SW 1271 (cell line): ENCODE measurements at places on chromosomes 11 and 22.

DNA sequence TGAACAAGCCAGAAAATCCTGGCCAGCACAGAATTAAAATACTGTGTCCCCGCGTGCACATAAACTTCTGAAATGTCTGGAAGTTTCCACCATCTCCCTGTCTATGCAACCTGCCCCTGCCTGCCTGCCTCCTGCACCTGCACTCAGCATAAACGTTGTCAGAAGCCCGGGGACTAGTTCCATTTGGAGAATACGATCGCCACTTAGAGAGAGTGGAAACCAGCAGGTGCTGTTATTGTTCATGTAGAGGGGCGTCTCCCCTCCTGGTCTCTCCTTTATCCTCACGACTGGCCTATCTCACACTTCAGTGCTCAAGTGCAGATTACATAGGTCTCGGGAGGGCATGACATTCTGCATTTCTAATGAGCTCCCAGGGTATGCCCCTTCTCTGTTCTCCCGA, 35.6 kb downstream of the MPPED1 start:
- no peak for DNase-seq

GRCh38 chr11:77487790-77488189, 13.9 kb upstream of the PAK1 start:
- no peak for DNase-seq

- DNase-seq, result no peak
Measured at GRCh38 chr11:70225681-70226177, 22.6 kb downstream of the FADD start.

DNA sequence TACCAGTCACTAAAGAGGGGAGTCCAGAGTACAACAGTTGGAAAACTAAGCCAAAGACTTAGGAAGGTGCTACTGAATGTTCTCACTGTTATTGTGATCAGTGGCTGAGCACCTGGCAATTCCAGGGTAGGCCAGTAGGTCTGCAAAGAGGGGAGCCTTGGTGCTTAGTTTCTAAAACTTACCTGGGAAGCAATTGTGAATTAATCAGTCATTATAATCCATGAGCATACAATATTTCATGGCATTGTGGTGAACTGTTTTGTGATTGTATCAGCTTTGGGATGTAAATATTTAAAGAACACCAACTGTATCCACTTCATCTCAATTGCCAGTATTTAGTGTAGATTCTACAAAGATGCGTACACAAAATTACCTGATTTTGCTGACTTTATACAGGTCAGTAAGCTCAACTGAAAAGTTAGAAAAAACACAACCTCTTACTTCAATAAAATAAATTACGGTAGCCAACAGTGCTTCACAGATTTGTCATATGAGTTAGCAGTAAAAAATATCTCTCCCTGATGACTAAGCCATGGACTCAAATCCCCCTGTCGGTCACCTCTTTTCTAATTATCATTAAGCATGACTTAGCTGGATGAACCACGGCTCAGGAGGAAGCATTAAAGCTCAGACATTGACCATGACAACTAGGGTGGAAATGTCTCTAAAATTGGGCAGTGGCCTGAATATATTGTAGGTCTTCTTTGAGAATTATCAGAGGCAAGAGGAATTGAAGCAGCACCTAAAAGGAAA, 30.8 kb upstream of the SORL1 start:
- no peak for DNase-seq

DNA sequence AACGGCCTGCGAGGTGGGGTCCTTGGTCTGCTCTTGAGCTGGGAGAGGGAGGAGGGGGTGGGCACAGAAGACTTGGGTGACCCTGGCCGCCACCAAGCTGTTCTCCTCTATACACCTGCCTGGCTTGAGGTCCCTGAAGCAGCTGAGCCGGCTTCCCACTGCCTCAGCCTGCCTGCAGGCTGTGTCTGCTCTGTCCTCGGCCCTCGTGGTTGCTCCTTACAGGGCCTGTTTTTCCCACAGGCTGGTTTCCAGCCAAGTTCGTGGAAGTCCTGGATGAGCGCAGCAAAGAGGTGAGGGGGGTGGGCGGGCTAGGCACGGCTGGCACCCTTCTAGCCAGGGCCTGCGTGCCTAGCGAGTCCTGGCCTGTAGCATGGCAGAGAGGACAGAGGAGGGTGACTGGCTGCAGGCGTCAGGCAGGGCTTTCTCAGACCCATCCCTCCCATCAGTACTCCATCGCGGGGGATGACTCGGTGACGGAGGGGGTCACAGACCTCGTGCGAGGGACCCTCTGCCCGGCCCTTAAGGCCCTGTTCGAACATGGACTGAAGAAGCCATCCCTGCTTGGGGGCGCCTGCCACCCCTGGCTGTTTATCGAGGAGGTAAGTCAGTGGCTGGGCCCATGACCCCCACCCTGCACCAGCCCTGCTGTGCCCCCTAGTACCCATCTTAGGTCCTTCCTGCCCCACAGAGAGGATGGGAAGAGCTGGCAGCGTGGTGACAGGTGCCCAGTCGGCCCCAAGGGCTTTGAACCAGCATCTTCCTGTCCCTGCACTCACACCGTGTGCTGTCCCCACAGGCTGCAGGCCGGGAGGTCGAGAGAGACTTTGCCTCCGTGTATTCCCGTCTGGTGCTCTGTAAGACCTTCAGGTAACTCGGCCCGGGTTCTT, 37.7 kb downstream of the SGSM3 start:
- DNase-seq, result no peak

DNA sequence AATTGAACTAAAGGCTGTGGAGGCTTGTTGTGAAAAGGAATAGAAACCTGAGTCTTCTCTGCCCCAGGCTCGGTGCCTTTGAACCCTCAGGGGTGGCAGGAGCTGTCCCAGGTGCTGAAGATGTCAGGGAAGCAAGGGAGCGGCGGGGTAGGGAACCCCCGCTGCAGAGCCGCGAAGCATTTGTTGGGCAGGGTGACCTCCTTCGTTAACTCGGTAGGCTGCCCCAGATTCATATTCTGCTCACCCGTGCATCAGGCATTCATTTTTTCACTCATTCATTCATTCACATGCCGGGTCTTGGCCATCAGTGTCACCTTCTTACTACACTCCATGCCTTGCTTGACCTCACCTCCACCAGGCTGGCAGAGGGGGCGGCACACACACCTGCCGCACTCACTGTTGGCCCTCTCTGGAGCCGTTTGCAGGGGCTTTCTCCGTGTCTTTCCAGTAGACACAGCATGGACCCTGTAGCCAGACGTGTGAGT, 618.9 kb downstream of the BRD1 start:
- DNase-seq, result no peak

DNA sequence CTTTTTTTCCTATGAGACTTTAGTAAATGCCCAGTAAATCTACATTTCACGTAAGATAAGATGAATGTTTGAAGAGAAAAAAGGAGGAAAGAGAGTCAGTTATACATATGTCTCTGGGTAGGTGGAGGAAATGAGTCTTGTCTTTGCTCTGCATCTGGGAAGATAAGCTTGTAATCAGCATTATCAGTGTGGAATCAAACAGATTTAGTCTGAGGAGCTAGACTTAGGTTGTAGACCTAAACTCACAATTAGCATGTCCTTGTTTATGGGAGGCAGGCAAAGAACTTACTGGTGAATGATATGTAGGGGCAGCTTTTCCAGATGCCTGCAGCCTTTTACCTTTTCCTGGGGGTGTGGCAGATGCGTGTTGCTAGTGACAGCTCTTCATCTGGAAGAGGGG, 962.3 kb downstream of the TBC1D22A start:
- no peak for DNase-seq

- DNase-seq, result peak; percentile 45
Measured at GRCh38 chr11:64844330-64845128, at the start of gene CDC42BPG. Gene CDC42BPG, minus strand, starts transcription at chr11:64844653. Its CDS starts 84 bp downstream, at chr11:64844569.

DNA sequence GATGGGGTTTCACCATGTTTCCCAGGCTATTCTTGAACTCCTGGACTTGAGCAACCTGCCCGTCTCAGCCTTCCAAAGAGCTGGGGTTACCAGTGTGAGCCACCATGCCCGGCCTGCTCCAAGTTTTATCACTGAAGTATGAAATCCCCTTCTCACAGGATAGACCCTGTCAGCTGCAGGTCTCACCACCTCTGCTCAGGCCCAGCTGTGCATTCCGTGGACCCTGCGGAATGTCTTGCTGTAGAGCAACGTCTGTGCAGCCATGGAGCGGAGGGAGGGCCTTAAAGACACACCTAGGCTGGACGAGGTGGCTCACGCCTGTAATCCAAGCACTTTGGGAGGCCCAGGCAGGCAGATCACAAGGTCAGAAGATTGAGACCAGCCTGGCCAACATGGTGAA, 625.4 kb downstream of the BRD1 start:
- DNase-seq, result no peak

DNA sequence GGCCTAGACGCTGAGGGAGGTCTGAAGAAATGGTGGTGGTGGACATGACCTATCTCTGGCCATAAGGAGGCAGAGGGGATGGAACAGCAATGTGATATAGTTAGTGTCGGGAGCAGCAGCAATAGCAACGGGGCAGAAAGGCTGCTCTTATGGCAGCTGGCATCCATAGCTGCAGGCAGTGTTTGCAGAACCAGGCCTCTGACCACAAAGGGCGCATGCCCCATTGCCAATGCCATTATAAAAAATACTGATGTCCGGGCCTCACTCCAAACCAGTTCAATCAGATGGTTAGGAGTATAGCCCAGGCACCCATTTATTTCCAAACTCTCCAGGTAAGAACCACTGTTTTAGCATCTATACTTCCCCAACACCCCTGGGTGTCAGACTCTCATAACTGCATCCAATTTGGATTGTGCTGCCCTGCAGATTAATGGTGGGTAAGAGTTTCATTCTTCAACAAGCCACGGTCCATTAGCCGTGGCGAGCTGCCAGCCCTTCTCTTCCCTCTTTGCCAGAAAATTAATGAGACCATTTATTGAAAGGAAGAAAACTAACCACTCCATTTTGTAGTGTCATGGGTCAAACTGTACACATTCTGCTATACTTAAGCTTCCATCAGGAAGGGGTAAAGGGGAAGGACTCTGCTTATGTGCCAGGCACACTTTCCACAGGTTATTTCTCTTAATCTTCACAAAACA, 72.8 kb upstream of the SPON1 start:
- DNase-seq, result no peak

DNA sequence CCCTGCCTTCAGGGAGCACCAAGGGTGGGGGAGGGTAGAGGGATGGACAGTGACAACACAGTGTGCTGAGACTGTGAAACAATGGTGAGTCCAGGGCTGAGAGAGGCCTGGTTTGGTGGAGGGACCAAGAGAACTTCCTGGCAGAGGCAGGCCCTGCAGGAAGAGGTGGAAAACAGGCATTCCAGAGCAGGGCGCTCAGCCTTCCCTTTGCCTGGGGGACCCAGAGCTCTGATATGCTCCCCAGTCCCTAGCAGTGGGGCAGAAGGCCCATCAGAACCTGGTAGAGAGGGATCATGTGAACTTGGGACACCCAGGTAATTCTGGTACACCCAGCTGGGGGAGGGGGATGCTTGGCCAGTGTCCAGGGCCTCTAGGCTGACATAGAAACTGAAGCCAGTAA, 17.2 kb upstream of the UVRAG start:
- DNase-seq, result no peak

- DNase-seq, result no peak
Measured at GRCh38 chr11:2807801-2808241, 77.8 kb downstream of the CDKN1C start.

DNA sequence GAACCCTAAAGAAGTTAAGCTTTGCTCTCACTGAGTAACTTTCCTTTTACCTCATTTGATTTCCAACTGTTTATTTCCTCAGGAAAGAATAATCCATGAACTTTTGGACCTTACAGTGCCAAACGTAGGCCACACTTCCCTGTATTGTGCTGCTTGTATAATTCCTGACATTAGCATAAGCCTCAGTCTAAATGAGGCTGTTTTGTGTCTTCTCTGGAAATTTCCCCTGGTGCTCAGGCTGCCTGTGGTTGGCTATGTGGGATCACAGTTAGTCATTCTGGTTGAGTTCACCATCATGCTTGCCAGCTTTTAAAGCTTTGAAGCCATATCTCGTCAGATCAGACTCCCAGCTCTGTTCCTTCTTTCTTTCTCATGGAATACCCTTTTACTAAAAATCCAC, 107.0 kb downstream of the FAM76B start:
- DNase-seq, result no peak

GRCh38 chr11:69382131-69383128, 88.5 kb downstream of the MYEOV start:
- DNase-seq, result no peak

- DNase-seq, result no peak
Measured at GRCh38 chr11:22774716-22775115, 54.9 kb downstream of the SVIP start.

GRCh38 chr11:75945947-75946346, 130.9 kb downstream of the UVRAG start:
- DNase-seq, result no peak

DNA sequence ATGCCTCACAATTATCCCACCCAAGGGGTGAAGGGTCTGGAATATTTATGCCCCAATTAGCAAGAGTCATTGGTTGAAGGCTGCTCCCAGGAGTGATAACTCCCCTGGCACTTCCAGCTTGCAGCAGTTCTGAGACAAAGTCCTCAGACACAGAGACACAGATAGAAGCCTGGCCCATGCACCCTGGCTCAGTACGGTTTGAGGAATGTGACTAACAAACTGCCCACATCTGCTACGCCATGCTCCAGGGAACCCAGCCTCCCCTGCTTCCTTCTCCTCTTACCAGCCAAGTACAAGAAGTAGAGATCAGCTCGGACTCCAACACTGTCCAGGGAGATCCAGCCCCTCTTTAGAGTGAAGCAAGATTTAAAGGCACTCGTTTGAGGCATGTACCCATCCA, 48.5 kb upstream of the BMAL1 start:
- DNase-seq, result no peak

- no peak for DNase-seq
Measured at GRCh38 chr11:78943841-78944240, 369.2 kb upstream of the NARS2 start.

- no peak for DNase-seq
Measured at GRCh38 chr22:26172389-26172990, 3.2 kb downstream of the SEZ6L start.

DNA sequence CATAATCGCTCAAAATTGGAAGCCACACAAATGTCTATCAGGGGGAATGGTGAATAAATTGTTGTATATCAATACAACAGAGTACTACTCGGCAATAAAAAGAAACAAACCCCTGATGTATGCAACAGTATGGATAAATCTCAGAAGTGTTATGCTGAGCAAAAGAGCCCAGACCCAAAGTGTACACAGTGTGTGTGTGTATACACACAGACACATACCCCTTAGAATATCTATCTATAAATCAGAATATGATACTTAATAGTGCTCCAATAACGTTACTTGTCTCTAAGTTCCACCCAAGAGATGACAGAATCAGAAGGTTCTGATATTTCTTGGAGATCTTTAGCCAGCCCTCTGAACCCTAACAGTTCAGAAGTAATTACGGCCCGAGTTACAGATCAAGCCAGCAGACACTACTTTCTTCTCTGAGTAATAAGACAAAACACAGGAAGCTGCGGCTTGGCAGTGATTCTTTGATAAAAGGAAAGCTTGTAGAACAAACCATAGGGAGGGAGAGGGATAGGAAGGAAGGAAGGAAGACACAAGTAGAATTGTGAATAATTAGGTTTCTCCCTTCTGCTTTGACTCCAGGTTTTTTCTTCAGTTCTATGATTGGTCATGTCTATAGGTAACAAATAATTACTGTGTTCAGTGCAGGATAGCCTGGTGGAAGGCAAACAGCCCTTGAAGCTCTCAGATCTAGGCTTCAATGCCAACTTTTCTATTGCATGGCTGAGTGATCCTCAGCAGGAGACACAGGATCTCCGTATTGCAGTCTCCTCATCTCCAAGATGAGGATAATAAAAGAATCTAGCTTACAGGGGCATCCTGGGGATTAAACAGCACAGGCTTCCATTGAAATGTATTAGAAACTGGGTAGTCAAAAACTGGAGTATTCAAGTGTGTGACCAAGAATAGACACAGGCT, 75.6 kb upstream of the TEAD1 start:
- no peak for DNase-seq

GRCh38 chr11:71064702-71065515, 187.5 kb downstream of the SHANK2 start:
- DNase-seq, result no peak
